Suprapubic skin (tissue), 4 donors: ENCODE measurements at places on chromosomes 1 and 21.

GRCh38 chr1:44262414-44262813, 49.1 kb downstream of the DMAP1 start:
- DNase-seq, result no peak

- no peak for DNase-seq
These were observed 135.7 kb upstream of the L1TD1 start for GRCh38 chr1:62058956-62059355.

- no peak for DNase-seq
These were observed 3.9 kb upstream of the SFN start for GRCh38 chr1:26858891-26859640.

- no peak for DNase-seq
These were observed 42.7 kb upstream of the GJB5 start for GRCh38 chr1:34712007-34712688.

- no peak for DNase-seq
These were observed 134.2 kb upstream of the FGGY start for GRCh38 chr1:59162665-59163064.

DNA sequence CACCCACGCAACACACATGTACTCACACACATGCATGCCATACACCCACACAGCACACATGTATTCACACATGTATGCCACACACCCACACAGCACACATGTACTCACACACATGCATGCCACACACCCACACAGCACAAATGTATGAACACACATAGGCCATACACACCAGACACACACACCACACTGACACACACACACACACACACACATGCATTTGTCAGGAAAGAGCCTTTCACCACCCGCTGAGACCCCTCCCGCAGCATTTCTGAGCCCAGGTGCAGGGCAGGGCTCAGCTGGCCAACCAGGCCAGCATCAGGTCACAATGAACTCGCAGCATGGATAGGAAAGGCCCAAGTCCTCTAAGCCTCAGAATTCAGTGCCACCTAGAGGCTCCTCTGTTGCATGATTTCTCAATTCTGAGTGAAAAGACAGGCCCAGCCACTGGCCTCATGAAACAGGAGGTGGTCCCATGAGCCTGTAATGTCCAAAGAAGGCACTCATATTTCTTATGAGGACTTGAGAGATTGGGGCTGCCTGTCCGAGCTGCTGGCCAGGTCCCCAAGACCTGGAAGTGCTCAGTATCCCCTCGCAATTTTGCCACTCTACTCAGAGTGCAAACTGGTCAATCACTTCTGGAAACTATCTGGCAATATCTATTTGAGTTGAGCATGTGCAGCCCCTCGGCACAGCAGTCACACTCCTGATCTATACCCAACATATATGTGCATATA, 57.3 kb downstream of the PSMG1 start:
- DNase-seq, result no peak
